ENCODE measurements at places on chromosomes 4 and X. TPM values are rescaled to one million over a fixed set of nuclear protein-coding genes. Genes with fewer than 3 reads are reported as not detected.

ZRSR2 gene
- 2.6 TPM for total RNA-seq

LANCL3 gene
- total RNA-seq, result not detected

BGN gene
- 23.3 TPM for total RNA-seq

BTC gene
- not detected for total RNA-seq

GPRASP1 gene
- 1.4 TPM for total RNA-seq
